ENCODE measurements at places on chromosomes 3 and 15.

DNA sequence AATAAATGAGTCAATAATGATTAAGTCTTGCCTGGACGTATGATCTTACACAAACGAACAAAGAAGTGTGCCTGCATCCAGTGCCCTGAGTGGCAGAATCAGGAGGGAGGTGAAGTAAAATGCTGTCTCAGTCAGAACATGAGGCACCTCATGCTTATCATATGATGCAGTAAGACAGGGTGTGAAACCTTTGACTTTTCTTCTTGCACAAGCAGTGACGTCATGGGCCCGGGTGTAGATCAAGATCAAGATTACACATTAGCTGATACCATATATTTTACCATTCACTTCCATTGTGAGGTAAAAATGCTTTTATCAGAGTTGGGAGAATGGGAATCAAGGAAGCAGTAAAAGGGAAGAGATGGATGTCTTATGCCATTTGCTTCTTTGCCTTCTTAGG is 291.6 kb upstream of the PLSCR5 start:
- no peak for DNase-seq

- no peak for DNase-seq
Observed at GRCh38 chr15:66819084-66819483, 117.0 kb downstream of the SMAD6 start.

GRCh38 chr3:5444253-5444652 is 256.7 kb downstream of the EDEM1 start:
- no peak for DNase-seq

DNA sequence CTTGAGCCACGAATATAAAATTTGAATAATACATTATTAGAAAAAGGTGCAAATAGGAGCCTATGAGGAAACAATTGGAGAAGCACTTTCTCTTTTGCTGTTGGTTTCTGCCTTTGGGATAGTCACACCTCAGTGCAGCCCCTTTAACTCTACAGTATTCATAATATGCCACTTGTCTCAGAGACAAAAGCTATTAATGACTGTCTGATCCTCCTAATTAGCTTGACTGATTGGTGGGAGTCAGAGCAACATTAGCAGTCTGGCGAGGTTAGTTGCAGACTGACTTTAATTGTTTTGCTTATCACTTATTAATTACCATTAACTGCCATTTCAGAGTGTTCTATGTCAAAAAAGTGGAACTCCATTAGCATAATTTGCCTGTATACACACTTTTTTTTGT is 225.0 kb upstream of the ARHGEF26 start:
- no peak for DNase-seq

GRCh38 chr3:38738630-38739395 is 77.2 kb downstream of the SCN10A start:
- peak; percentile 39 for DNase-seq

- peak; percentile 46 for DNase-seq
Observed at GRCh38 chr15:89196994-89197393, 24.4 kb downstream of the RLBP1 start.

All from stimulated activated CD4-positive, alpha-beta T cell treated with anti-CD3 and anti-CD28 coated beads, Interleukin-4, amount 100 ng/mL, for 48 hours (primary cell).